ENCODE measurements at places on chromosomes 7 and 10.

DNA sequence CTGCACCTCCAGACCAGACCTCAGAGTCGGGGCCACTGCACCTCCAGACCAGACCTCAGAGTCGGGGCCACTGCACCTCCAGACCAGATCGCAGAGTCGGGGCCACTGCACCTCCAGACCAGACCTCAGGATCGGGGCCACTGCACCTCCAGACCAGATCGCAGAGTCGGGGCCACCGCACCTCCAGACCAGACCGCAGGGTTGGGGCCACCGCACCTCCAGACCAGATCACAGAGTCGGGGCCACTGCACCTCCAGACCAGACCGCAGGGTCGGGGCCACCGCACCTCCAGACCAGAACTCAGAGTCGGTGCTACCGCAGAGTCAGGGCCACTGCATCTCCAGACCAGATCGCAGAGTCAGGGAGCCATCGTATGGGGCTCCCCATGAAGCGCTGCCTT, 105.9 kb downstream of the ACTR3B start:
- DNase-seq = no peak

DNA sequence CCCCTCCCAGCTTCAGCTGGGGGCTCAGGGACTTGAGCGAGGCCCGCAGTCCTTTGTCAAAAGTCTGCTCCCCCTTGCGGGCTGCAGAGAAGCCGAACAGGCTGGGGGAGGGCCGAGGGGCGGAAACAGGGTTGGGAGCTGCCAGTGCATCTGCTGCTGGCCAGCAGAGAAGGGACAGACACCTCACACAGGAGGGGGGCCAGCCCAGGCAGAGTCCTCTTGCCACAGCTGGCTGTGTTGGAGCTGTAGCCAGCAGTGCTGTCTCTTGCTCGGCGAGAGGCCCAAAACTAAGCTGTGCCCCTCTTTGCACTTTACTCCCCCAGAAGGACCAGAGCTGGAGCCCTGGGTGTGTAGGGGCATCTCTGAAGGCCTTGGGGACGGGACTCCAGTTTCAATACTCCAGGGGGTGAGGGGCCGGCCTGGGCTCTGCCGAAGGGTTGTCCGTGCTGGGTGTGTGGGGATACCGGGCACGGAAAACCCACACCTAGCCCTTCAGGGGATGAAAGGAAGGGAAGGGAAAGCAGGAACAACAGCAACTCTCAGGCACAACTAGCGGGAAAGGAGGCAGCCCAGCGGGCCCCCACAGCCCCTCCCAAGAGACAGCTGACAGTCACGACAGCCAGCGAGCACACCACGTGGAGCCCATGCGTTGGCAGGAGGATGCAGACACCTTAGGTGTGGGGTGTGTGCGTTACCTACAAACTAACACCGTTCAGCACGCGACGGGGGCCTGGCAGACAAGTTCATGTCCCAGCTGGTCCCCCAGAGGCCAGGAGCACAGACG, 17.8 kb downstream of the YKT6 start:
- no peak for DNase-seq

DNA sequence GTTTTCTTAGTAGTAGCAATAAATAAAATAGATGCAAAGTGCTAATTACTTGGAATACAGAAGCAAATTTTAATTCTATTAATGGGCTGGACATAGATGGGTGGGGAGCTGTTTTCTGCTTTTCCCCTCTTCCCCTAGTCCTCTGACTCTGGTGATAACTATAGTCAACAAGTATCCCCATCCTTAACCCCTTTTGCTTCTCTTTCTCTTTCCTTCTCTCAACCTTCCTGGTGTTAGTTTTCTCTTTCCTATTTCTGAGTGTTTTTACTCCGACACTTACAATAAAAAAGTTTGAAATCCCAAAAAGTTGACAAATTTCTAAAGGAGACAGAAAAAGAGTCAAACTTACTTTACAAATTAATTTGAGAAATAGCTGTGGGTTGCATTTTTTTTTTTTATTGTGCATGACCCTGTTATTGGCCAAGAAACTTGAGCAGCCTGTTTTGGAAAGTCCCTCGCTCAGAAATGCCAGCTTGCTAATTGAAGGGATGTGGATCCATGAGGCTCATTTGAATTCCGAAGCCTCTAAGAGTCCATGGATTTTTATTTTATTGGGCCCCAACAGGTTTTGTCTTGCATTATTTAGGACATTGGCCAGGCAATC, 2.4 kb downstream of the FAS start:
- no peak for DNase-seq

DNA sequence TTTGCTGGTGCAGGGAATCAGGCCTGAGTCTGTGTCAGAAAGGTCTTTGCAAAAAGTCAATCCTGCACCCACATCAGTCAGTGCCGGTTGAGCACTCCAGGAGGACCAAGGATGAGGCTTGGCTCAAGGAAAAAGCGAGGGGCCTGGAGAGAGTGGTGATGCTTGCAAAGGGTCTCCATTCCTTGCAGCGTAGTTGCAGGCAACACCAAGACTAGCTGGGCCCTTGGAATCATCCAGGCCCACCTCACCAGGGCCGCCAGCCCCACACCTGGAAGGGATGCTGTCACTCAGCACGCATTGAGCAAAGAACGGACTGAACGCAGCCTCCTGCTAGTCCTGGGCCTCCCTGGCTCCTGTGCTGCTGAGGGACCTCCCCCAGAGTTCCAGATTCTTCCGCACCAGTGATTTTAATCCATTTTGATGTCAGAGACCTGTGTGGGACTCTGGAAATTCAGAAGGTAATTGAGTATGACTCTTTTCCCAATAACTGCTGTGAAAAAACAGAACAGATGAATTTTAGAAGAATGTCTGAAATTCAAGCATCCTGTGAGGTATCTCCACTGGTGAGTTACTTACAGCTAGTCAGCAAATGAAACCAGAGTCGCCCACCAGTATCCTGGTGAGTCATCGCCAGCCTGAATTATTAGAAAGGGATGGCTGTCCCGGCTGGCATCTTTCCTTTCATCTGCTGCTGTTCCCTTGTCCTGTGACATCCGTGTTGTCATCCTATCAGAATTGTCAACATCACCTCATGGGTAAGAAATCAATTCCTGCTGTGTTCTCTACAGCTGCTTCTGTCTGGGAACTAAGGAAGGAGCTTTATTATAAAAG, 150.8 kb upstream of the NPS start:
- DNase-seq = no peak

- no peak for DNase-seq
Observed at GRCh38 chr10:61869041-61869675, 32.3 kb upstream of the ARID5B start.

DNA sequence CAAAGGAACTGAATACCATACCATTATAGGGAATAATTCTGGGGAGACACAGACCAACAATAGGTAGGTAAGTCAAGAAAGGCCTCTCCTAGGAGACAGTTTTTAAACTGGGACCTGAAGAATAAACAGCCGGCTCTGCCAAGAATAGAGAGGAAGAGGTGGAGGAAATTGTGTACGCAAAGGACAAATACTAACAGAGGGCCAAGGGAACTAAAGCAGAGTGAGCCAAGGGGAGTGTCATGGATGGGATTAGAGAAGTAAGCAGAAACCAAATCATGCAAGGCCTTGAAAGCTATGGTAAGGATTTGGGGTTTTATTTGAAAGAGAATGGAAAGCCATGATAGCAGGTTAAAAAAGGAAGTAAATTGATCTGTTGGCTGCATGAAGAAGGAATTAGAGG, 18.1 kb upstream of the ITGB8 start:
- DNase-seq = no peak

- DNase-seq = no peak
Observed at GRCh38 chr10:111445667-111446066, 368.8 kb downstream of the ADRA2A start.

DNA sequence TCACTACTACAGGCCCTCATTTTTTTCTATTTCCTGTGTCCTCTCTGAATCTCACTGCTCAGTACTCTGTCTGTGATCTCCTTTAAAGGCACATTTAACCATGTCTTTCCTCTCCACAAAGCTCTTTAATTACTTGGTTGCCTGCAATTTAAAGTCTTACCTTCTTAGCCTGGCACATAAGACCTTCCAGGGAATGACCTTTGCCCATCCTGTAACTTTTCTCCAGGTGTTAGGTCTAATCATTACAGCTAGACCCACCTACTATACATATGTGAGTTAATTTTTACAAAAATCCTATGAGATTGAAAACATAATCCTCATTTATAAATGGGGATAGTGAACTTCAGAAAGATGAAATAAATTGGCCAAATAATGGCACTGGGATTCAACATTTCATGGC, 244.1 kb upstream of the RHOBTB1 start:
- DNase-seq = no peak

DNA sequence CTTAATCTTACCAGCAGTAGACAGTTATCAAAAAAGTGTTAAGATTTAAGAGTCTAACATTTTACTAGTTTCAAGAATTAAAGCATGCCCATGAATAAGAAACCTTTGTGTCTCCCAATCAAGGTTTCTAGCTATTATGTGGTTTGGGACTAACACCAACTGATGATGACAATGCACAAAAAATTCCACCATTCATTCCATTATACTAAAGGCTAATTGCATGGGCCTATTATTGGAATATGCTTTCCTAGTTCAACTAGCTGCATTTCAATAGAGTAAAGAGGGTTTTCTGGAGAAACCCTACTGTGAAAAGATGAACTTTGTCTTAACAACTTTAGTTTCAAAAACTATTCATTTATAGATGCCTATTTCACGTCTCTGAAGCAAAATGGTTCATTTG, 44.6 kb downstream of the UBE2H start:
- DNase-seq = no peak
